ENCODE measurements at places on chromosomes 13 and 19.

DNA sequence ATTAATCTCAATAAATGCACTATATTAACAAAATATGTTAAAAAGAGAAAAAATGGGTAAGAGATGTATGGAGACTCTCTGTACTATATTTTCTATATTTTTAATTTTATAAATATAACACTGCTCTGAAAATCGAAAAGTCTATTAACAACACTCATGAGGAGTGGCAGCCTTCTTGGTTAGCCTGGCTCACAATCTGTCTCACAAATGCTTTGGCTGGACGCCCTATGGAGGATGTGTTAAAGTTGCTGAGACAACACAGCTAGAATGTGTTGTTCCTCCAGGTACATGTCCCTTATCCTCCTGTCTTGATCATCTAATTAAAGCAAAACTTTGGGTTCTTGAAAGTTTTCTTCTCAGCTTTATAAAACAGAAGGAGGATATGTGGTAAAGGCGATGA lies 396.6 kb upstream of the PCDH20 start:
- H3K4me3 ChIP-seq = no peak overlapping the region
- no peaks in the 10 kb centered on the region for H3K4me1 ChIP-seq
- H3K27me3 ChIP-seq = no peaks in the 10 kb centered on the region
- H3K27ac ChIP-seq = no peak overlapping the region
- no peak for DNase-seq

DNA sequence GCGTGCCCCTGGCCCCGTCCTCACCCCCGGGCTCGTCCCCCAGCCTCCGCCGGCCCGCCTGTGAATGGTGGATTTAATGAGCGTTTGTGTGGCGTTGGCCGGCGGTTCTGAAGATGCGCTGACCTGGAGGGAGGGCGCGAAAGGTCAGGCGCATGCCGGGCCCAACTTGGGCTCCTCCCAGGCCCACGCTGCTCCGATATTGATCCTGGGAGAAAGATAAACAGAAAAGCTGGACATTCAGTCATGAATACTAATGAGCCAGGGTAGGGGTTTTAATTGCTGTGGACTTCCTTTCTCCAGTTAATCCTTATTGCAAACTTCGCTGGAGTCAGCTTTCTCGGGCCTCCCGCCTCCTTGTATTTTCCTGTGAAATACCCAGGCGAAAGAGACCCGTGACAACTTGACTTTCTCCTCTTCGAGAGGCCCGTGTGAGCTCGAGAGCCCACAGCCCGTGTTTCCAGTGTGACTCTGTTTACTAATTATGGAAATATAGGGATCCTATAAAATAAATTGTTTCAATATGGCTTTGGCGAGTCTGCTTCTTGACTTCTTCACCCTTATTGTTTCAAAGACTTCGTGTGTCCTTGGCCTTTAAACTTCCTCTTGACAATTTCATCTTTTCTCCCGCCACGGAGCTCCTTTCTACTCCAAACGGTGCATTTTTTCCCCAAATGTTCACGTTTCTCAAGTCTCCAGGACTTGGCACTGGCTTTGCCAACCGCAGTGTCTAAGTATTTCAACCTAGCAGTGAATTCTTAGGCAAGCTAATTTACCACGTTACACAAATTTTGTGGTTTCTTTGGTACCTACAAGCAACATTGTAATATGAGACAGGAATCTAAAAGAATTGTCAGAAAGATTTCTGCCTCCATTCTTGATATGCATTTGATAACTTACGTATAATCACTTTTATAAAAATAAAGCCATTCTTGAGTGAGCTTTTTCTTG lies 10.5 kb downstream of the ZIC2 start:
- no peaks in the 10 kb centered on the region for H3K36me3 ChIP-seq
- no peaks in the 10 kb centered on the region for H3K27me3 ChIP-seq
- peaks cover 17% of the 10 kb centered on the region for H3K4me1 ChIP-seq
- no peak overlapping the region for H3K4me3 ChIP-seq
- DNase-seq = no peak

- DNase-seq = no peak
- H3K4me3 ChIP-seq = no peak overlapping the region
- no peaks in the 10 kb centered on the region for H3K36me3 ChIP-seq
These were observed 71.8 kb downstream of the PTPRS start for GRCh38 chr19:5268801-5269200.

DNA sequence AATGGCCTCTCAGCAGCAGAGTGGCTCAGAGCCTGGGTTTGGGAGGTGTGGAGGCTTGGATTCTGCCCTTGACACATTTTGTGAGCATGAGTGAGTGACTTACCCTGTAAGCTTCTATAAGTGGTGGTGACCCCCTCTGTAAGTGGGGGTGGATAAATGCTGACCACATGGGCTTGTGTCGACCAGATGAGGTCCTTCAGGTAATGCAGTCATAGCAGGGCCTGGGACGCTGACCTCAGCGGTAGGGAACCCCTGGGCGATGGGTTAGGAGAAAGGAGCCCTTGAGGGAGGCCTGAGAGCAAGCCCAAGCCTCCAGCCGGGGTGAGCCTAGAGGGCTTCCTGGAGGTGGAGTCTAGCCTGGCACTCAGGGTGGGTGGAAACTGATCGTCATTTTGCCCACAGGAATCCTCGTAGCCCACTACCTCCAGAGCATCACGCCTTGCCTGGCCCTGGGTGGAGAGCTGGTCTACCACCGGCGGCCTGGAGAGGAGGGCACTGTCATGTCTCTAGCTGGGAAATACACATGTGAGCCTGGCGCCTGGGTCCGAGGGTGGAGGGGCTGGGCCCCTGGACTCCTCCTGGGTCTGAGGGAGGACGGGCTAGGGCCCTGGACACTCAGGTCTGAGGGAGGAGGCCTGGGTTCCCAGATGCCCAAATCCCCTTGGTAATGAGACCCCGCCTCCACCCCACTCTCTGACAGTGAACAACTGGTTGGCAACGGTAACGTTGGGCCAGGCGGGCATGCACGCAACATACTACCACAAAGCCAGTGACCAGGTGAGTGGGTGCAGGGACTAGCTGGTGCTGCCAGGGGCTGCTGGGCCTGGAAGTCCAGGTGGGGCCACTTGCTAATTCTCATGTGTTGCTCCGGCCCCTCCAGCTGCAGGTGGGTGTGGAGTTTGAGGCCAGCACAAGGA lies 5.0 kb upstream of the APOE start:
- H3K27ac ChIP-seq = no peak overlapping the region
- no peaks in the 10 kb centered on the region for H3K27me3 ChIP-seq
- H3K4me3 ChIP-seq = no peak overlapping the region
- no peaks in the 10 kb centered on the region for H3K4me1 ChIP-seq
- peaks cover 68% of the 10 kb centered on the region for H3K36me3 ChIP-seq

- DNase-seq = no peak
- no peak overlapping the region for H3K27ac ChIP-seq
- peaks cover 9% of the 10 kb centered on the region for H3K27me3 ChIP-seq
- no peaks in the 10 kb centered on the region for H3K4me1 ChIP-seq
- H3K4me3 ChIP-seq = no peak overlapping the region
- no peaks in the 10 kb centered on the region for H3K36me3 ChIP-seq
These were observed 16.6 kb downstream of the POU4F1 start for GRCh38 chr13:78586706-78587105.

DNA sequence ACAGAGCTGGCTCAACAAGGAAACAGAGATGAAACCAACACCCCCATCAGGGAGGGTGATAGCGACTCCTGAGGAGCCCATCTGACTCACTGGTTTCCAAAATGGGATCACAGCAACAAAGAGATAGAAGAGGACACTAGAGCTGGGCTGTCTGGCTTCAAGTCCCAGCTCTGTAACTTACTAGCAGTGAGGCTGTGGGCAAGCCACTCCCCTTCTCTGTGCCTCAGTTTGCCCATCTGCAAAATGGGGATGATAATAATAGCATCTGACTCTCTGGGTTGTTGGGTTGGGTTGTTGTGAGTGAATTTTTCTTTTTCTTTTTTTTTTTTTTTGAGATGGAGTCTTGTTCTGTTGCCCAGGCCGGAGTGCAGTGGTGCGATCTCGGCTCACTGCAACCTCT lies 14.3 kb downstream of the IGSF23 start:
- H3K4me1 ChIP-seq = no peaks in the 10 kb centered on the region
- H3K36me3 ChIP-seq = no peaks in the 10 kb centered on the region
- no peak for DNase-seq

DNA sequence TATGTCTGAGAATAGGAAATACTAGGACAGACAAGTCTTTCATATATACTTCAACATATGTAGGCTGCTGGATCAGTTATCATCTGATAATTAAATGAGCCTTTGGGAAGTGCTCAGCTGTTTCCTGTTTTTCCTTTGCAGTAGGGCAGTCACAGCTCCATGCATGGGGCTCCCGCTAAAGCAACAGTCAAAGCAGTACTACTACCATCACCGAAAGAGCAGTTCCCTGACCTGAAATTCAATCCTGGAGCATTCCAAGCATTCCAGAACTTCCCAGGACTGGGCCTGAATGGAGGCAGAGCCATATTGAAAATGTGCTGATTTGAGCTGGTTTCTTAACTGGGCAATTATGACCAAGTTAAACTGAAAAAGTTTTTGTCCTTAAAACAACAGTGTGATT lies 20.5 kb downstream of the MICU2 start:
- H3K4me3 ChIP-seq = no peak overlapping the region
- H3K27me3 ChIP-seq = no peaks in the 10 kb centered on the region
- no peak for DNase-seq
- H3K36me3 ChIP-seq = peaks cover 4% of the 10 kb centered on the region

- H3K27me3 ChIP-seq = peaks cover 4% of the 10 kb centered on the region
- no peak overlapping the region for H3K27ac ChIP-seq
- no peaks in the 10 kb centered on the region for H3K4me1 ChIP-seq
- DNase-seq = no peak
- no peaks in the 10 kb centered on the region for H3K36me3 ChIP-seq
These were observed 6.9 kb upstream of the CEACAM5 start for GRCh38 chr19:41701401-41702075.

GRCh38 chr13:59024434-59024833 lies 1139.3 kb downstream of the DIAPH3 start:
- H3K4me1 ChIP-seq = no peaks in the 10 kb centered on the region
- no peak overlapping the region for H3K4me3 ChIP-seq
- no peak overlapping the region for H3K27ac ChIP-seq
- H3K27me3 ChIP-seq = no peaks in the 10 kb centered on the region
- H3K36me3 ChIP-seq = no peaks in the 10 kb centered on the region

GRCh38 chr19:33720691-33721682 lies 75.7 kb upstream of the KCTD15 start:
- no peaks in the 10 kb centered on the region for H3K36me3 ChIP-seq
- H3K27ac ChIP-seq = no peak overlapping the region
- no peak for DNase-seq
- no peak overlapping the region for H3K4me3 ChIP-seq

- no peak overlapping the region for H3K4me3 ChIP-seq
- H3K4me1 ChIP-seq = peaks cover 16% of the 10 kb centered on the region
- H3K27ac ChIP-seq = no peak overlapping the region
- no peak for DNase-seq
- H3K27me3 ChIP-seq = peaks cover 17% of the 10 kb centered on the region
These were observed 1.2 kb downstream of the TBC1D4 start for GRCh38 chr13:75480671-75481175.

DNA sequence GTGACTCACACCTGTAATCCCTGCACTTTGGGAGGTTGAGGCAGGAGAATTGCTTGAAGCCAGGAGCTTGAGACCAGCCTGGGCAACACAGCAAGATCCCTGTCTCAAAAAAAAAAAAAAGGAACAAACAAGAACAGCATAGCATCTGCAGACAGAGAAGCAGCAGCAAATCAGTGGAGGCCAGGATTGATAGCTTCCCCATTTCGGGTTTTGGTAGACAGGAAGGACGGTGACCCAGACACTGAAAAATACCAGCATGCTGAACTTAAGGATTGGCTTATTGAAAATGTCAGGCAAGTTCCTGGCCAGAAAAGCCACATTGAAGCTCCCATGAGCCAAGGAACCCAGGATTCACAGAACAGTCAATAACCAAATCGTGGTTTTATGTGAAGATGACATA lies 3.0 kb downstream of the ZNF490 start:
- peaks cover 27% of the 10 kb centered on the region for H3K36me3 ChIP-seq
- no peaks in the 10 kb centered on the region for H3K27me3 ChIP-seq
- H3K27ac ChIP-seq = no peak overlapping the region
- DNase-seq = no peak
- H3K4me1 ChIP-seq = peaks cover 35% of the 10 kb centered on the region
- no peak overlapping the region for H3K4me3 ChIP-seq

DNA sequence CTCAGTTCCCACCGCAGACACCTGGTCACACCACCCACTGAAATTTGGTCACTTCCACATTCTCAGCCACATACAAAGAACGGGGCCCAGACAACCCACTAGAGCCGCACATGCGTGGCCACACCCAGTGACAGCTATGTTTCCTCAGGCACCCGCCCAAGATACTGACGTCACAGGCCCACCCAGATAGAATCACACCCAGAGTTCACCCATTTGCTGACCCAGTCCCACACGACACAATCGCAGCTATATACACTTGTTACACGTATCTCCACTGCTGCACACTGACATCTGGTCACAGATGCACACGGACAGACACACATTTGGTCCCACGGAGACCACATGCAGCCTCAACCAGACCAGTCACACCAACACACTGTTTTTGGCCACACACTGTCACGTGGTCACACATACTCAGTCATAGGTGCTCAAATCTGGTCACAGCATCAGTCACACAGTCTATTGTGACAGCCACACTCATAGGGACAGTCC lies 2.9 kb downstream of the NUMBL start:
- DNase-seq = no peak
- no peaks in the 10 kb centered on the region for H3K27me3 ChIP-seq
- no peak overlapping the region for H3K27ac ChIP-seq
- H3K36me3 ChIP-seq = peaks cover 9% of the 10 kb centered on the region
- H3K4me3 ChIP-seq = no peak overlapping the region
